Transverse colon (tissue), 4 donors: ENCODE measurements at places on chromosomes 7 and 10. TPM values are rescaled to one million over a fixed set of nuclear protein-coding genes. Genes with fewer than 3 reads are reported as not detected.

Gene AGBL3
- total RNA-seq = 0.41 TPM

Gene GIMAP4
- total RNA-seq = 13.8 TPM

- H3K27ac ChIP-seq = no peak overlapping the region
- H3K36me3 ChIP-seq = no peaks in the 10 kb centered on the region
- H3K27me3 ChIP-seq = no peaks in the 10 kb centered on the region
- H3K4me3 ChIP-seq = no peak overlapping the region
These were observed 61.9 kb upstream of the WAC start for GRCh38 chr10:28470873-28471651.

- no peak overlapping the region for H3K27ac ChIP-seq
- H3K27me3 ChIP-seq = no peaks in the 10 kb centered on the region
- DNase-seq = no peak
- no peaks in the 10 kb centered on the region for H3K36me3 ChIP-seq
- H3K4me3 ChIP-seq = no peak overlapping the region
- H3K4me1 ChIP-seq = no peaks in the 10 kb centered on the region
These were observed 72.7 kb downstream of the DYNC1I1 start for GRCh38 chr7:95845007-95845406.

DNA sequence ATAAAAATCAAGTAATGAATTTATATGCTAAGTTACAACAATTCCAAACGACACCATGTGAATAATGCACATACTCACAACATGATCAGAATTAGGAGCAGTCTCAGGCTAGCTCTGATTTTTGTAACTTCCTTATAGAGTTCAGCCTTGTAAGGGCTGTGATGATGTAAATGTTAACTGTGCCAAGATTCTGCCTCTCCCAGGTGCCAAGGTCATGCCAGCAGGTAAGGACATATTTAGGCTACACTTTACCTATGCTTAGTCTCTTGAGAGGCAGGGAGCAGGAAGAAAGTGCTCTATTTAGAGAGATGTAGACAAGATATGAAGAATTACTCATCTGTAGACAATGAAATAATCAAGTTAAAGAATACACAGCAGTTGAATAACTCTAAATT lies 53.6 kb upstream of the AGR3 start:
- DNase-seq = peak; percentile 63
- H3K4me3 ChIP-seq = no peak overlapping the region
- H3K27ac ChIP-seq = peak overlapping the region; percentile 62
- H3K36me3 ChIP-seq = no peaks in the 10 kb centered on the region

DNA sequence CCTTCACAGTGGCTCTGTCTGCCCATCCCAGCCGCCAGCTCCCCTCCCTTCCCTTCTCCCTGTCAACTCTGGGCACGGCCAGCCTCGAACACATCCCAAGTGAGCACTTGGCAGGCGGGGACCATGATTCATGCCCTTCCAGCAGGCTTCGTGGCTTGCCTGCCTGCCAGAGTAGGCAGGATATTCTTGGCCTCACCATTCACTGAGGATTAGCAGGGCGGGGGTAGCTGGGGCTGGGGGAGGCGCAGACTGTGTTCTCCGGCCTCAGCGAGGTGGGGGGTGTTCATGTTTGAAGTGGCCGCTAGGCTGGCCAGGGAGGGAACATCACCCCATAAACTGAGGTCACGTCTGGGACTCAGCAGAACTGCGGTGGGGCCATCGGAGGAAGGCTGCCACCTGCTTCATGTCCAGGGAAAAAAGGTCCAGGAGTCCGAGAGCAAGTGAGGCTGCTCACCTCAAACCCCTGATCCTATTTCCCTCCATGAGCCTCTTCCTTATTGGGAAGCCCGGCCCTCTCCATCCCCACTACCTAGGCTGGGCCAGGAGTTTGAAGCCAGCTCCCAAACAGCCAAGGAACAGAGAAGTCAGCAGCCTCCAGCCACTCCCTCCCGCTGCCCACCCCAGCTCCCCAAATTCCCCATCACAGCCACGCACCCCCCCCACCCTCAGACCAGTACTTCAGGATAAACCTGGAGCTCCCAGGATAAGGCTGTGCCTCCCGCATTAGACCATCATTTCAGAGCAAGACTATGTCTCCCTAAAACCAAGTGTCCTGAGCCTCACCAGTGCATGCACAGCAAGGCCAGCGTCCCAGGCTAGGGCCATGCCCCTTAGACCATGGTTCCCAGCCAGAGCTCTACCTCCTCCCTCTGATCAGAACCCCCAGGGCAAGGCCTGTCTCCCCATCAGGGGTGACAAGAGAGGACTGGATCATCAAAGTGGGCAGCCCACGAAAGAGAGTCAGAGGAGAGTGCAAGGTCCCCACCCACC lies 42.8 kb upstream of the RABGEF1 start:
- no peak for DNase-seq
- H3K27ac ChIP-seq = peak overlapping the region; percentile 8
- H3K27me3 ChIP-seq = no peaks in the 10 kb centered on the region
- H3K4me3 ChIP-seq = no peak overlapping the region

GRCh38 chr7:33885290-33886148 lies 19.8 kb upstream of the BMPER start:
- no peaks in the 10 kb centered on the region for H3K4me1 ChIP-seq
- no peak for DNase-seq
- H3K27ac ChIP-seq = no peak overlapping the region
- H3K27me3 ChIP-seq = no peaks in the 10 kb centered on the region
- no peaks in the 10 kb centered on the region for H3K36me3 ChIP-seq

DNA sequence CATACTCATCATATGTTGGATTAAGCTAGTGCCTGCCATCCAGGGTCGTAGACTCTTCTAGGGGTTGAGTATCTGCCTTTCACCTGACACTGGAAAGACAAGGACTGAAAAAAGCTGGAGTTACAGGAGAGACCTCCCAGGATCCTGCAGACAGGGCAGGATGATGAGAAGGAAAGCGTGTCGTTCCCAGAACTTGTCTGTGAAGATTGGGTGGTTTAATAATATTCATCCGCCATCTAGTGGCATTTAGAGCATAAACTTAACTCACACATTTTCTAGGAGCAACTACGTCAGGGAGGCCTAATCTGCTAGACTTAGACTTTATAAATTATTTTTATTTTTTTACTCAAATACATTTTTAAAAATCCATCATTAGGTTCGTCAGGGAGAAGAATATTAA lies 59.6 kb downstream of the ADRB1 start:
- H3K4me3 ChIP-seq = no peak overlapping the region
- H3K27me3 ChIP-seq = no peaks in the 10 kb centered on the region
- DNase-seq = no peak
- peaks cover 10% of the 10 kb centered on the region for H3K4me1 ChIP-seq
- no peak overlapping the region for H3K27ac ChIP-seq

- H3K4me3 ChIP-seq = no peak overlapping the region
- H3K36me3 ChIP-seq = no peaks in the 10 kb centered on the region
- peaks cover 31% of the 10 kb centered on the region for H3K4me1 ChIP-seq
- peak overlapping the region; percentile 76 for H3K27ac ChIP-seq
- peak; percentile 77 for DNase-seq
These were observed 92.0 kb upstream of the PRR15 start for GRCh38 chr7:29471444-29472138.

DNA sequence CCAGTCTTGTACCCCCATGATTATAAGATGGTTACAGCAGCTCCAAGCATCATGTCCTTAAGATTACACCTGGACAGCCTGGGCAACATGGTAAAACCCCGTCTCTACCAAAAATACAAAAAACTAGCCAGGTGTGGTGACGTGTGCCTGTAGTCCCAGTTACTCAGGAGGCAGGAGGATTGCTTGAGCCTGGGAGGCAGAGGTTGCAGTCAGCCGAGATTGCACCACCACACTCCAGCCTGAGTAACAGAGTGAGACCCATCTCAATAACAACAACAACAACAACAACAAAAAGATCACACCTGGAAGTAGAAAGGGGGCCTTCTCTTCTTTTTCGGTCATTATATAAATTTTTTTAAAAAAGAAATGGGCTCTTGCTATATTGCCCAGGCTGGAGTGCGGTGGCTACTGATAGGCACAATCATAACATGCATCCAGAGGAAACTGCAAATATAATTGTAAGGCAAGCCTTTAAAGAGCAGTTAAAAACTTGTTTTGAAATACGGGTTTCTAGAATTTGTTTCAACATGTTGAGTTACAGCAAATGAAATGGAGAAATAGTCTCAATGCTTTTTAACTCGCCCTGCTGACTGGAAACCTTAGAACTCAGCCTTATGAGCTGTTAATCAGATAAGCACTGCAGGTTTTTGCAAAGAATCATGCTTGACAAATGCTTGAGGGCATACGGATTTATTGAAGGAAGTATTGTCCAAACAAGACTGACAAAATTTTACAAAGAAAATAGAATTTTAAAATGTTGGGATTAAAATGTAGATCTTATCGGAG lies 4.7 kb upstream of the ENTPD7 start:
- no peak for DNase-seq
- H3K27ac ChIP-seq = no peak overlapping the region
- H3K4me3 ChIP-seq = no peak overlapping the region
- H3K4me1 ChIP-seq = peaks cover 5% of the 10 kb centered on the region
- H3K36me3 ChIP-seq = no peaks in the 10 kb centered on the region

- H3K36me3 ChIP-seq = no peaks in the 10 kb centered on the region
- H3K27me3 ChIP-seq = no peaks in the 10 kb centered on the region
- DNase-seq = no peak
- no peaks in the 10 kb centered on the region for H3K4me1 ChIP-seq
- H3K4me3 ChIP-seq = peak overlapping the region; percentile 28
- peak overlapping the region; percentile 19 for H3K27ac ChIP-seq
These were observed 54.3 kb upstream of the TNRC18 start for GRCh38 chr7:5477723-5478531.

DNA sequence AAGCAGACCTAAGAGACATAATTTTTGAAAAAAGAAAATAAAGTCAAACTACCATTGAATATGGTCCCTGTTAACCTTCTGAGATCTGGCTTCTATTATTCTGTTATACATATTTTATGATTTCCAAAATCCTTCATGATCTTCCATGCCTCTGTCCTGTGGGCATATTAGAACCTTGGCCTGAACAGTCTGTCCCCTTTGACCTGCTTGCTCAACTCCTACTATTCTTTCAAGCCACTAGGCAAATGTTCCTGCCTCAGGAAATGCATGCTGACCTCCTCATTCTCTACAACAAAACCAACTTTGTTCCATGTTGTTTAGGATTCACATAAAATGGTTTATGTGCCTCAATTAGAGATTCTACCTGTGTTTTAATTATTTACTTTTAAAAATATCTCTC lies 544.8 kb upstream of the LRRTM3 start:
- no peak overlapping the region for H3K4me3 ChIP-seq
- no peak overlapping the region for H3K27ac ChIP-seq
- H3K36me3 ChIP-seq = no peaks in the 10 kb centered on the region
- no peaks in the 10 kb centered on the region for H3K27me3 ChIP-seq
- no peaks in the 10 kb centered on the region for H3K4me1 ChIP-seq

- H3K36me3 ChIP-seq = no peaks in the 10 kb centered on the region
- H3K4me1 ChIP-seq = no peaks in the 10 kb centered on the region
- no peak overlapping the region for H3K4me3 ChIP-seq
- H3K27ac ChIP-seq = no peak overlapping the region
- no peaks in the 10 kb centered on the region for H3K27me3 ChIP-seq
- DNase-seq = no peak
These were observed 161.9 kb upstream of the PTER start for GRCh38 chr10:16274911-16275310.

DNA sequence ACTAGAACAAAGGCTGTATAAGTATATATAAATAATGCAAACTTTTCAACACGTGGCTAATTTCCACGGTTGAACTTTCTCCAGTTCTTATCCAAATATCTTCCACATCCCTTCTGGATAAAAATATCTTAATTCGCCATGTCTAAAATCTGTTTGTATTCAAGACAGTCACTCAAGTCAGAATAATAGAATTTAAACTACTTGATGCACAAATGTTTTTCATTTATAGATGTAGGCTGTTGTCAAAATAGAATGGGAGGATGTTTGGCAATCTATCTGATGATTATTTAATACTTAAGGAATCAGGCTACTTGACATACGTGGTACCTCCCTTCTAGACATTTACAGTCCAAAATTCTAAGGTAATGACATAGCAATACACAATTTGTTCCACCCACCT lies 204.3 kb downstream of the TWIST1 start:
- H3K4me3 ChIP-seq = no peak overlapping the region
- H3K4me1 ChIP-seq = no peaks in the 10 kb centered on the region
- no peaks in the 10 kb centered on the region for H3K27me3 ChIP-seq
- DNase-seq = no peak
- H3K36me3 ChIP-seq = no peaks in the 10 kb centered on the region

DNA sequence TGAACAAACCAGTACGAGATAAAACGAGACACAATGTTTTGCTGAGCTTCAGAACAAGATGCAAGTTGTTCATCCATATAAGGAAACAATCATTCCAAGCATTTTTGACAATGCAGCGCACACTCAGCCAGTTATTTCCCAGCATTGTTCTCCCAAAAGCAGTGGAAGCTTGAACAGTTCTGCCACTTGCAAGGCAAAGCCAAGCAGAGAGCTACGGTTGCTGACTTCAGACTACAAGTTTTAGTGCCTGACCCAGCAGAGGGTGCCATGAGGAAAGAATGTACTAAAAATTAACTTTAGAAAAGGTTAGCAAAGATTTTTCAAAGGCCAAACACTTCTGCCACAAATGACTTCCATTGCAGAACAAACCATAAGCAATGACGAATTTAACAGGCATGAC lies 152.5 kb downstream of the SLC25A13 start:
- no peak overlapping the region for H3K27ac ChIP-seq
- H3K4me1 ChIP-seq = no peaks in the 10 kb centered on the region
- no peak for DNase-seq
- H3K27me3 ChIP-seq = no peaks in the 10 kb centered on the region
- H3K36me3 ChIP-seq = no peaks in the 10 kb centered on the region
- H3K4me3 ChIP-seq = no peak overlapping the region

DNA sequence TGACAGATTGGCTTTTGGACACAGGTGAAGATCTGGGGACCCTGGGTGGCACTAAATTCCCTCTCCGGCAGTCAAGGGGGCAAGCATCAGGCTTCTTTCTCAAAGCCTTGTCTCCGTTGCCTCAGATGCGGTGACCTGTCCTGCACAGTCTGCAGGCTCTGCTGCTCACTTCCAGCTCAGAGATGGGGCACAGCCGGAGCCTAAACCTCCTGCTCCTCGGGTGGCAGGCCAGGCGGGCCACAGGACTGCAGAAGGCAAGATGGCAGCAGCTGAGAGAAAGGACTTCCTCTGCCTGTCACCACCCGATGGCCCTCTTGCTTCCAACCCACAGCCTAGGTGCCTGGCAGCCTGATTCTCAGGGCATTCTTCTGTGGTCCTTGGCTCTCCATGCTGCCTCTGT lies 44.4 kb downstream of the ZC3HC1 start:
- no peak overlapping the region for H3K27ac ChIP-seq
- H3K4me1 ChIP-seq = no peaks in the 10 kb centered on the region

DNA sequence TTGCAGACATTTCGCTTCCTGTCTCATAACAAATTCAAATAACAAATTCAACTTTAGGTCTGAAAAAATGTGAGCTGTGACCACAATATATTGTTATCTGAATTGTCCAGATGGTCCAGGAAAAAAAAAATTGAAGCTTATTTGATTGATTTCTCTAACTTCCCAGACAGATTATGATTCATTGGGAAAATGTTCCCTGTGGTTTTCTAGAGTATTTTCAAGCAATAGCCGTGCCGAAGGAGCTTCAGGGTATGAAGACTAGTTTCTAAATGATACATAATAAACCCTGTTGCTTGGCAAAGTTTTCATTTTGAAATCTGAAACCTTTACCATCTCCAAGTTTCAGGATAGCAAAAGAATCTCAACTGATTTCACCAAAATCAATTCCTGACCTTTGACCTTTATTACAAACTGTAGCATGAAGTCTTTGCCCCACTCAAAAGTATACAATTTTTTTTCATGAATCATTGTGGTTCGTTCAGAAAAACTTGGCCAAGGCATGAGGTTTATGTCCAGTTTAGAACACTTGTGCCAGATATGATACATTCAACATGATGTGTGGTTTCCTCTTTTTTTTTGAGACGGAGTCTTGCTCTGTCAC lies 109.9 kb downstream of the JCAD start:
- H3K36me3 ChIP-seq = no peaks in the 10 kb centered on the region
- no peak for DNase-seq
- no peak overlapping the region for H3K27ac ChIP-seq
- H3K4me3 ChIP-seq = no peak overlapping the region
- no peaks in the 10 kb centered on the region for H3K27me3 ChIP-seq
